Tibial artery (tissue), 4 donors: ENCODE measurements at places on chromosomes 6 and 20.
A peak's percentile ranks its signal among the peaks of the same experiment; 100 is the strongest.

GRCh38 chr6:70413992-70414494 lies 735 bp downstream of the FAM135A start:
- no peak for DNase-seq

GRCh38 chr6:123844011-123844410 lies 40.3 kb downstream of the NKAIN2 start:
- no peak for DNase-seq

- no peak for DNase-seq
Measured at GRCh38 chr6:49530141-49530776, 20.2 kb upstream of the C6orf141 start.

DNA sequence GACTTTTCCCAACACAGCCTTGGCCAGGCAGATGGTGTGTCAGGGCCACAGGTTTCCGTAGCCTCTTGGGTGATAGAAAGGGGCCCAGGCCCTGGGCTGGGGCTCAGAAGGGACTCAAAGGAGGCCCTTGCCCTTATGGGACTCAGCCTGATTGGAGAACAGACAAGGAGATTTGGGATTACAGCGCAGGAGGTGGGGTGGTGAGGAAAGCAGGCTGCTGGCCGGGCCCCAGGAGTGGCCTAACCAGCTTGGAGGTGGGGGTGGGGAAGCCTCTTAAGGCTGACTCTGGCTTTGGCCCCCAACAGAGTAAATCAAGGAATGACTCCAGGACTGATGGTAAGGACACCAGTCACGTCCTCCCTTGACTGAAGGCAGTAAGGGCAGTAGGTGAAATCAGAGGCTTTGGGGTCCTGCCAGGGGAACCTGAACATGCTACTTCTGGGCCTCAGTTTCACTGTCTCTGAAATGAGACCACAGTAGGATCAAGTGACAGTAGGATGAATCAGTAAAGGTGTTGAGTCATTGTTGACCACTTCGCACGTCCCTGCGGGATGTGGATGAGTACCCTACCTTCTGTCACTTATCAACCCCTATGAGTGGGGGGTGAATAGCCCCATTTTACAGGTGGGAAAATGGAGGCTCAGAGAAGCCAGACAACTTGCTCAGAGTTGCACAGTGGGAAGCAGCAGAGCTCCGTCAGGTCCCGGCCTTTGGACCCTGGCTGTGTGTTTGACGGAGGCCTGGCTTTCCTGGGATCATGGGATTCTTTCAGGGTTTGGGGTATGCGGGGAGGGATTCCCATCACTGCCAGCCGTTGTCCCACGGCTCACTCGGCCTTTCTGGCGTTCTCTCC lies 4.5 kb downstream of the SNAI1 start:
- DNase-seq, result no peak

DNA sequence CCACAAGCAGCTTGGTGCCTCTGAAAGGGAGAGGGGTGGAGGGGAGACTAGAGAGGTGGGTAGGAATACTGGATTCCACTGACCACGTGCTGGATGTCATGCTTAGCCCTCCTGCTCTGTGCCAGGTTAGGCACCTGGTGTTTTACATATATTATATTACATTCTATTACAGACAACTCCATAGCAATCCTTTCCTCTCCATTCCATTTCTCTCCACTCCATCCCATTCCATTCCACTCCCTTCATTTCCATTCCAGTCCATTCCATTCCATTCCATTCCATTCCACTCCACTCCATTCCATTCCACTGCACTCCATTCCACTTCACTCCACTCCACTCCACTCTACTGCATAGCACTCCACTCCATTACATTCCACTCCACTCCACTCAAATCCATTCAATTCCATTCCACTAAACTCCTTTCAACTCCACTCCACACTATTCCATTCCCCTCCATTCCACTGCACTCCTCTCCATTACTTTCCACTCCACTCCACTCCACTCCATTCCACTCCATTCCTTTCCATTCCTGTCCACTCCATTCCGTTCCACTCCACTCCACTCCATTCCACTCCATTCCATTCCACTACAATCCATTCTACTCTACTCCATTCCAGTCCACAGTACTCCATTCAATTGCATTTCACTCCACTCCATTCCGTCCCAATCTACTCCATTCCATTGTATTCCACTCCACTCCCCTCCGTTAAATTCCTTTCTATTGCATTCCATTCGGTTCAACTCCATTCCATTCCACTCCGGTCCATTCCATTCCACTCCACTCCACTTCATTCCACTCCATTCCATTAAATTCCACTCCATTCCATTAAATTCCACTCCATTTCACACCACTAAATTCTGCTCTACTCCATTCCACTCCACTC lies 27.2 kb upstream of the DEFB125 start:
- no peak for DNase-seq

GRCh38 chr6:15504581-15505350 lies 158.1 kb downstream of the DTNBP1 start:
- peak; percentile 63 for DNase-seq

DNA sequence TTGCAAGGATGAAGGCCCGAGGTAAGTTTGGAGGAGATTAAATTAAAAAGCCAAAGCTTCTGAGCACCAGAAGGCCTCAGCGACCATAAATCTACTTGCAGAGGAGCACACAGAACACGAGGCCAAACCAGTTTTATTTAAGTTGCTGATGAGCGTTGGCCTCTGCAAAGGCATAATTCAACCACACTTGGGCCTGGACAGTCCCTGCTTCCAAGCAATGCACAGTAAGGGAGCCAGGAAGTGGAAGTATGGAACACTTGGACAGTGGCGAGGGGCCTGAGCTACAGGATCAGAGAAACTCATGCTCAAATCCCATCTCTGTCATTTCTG lies 92.8 kb downstream of the PTPRT start:
- DNase-seq, result no peak
